Right lobe of liver (tissue), 6 donors: ENCODE measurements at places on chromosomes 3 and 15. TPM values are rescaled to one million over a fixed set of nuclear protein-coding genes. Genes with fewer than 3 reads are reported as not detected.

- DNase-seq: no peak
Observed at GRCh38 chr3:120831066-120831465, 76.9 kb upstream of the STXBP5L start.

The MKRN2OS gene
- total RNA-seq: not detected

The RBMS3 gene
- 7.6 TPM for total RNA-seq

DNA sequence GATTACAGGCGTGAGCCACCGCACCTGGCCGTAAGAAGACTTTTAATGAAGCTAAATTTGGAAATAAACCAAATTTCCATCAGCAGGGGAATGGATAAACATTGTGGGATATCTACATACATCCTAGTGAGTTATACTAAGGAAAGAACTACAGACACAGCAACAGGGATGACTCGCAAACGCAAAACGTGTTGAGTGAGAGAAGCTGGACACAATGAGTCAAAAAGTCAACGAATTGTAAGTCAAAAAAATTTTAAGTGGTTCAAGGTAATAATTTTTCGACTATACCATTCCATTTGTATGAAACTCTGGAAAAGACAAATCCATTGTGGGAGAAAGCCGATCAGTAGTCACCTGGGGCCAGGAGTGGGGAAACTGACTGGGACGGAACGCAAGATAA is 19.9 kb downstream of the PLA2G4F start:
- DNase-seq: no peak

The CTXN2 gene
- not detected for total RNA-seq

DNA sequence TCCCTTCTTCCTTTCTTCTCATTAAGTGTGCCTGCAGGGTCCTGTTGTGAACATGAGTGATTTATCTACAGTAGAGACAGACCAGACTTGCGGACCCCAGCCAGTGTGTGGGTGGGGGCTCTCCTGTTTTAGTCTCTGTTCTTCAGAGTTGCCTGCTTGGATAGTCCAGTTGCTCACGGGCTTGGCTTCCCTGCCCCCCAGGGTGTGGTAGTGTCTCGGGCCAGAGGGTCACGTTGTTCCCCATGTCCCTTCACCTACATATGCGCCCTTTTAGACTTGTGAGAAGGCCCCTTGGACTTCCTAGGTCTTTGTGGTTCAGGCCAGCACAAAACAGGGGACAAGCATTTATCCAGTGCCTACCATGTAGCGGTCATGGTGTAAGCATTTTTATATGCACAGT is 85.8 kb downstream of the AAGAB start:
- DNase-seq: no peak

DNA sequence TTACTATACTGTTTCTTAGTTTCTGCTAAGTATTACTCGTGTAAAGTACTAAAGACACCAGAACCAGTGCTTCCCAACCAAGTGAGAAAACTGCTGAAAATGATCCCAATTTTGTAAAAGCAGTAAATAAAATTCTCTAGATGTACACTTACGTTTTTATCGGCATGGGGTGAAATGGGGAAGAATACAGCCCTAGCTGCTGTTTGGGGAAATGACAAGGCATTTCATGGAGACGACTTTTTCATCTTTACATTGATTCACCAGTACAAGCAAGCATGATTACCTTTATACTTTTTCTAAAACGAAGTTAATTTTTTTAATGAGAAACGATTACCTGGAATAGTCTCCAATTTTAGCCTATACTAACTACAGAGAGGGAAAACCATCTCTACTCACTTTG is 1.4 kb downstream of the PSMD6 start:
- DNase-seq: no peak

The DOCK3 gene
- total RNA-seq: not detected

The ITPKA gene
- total RNA-seq: 2.0 TPM

DNA sequence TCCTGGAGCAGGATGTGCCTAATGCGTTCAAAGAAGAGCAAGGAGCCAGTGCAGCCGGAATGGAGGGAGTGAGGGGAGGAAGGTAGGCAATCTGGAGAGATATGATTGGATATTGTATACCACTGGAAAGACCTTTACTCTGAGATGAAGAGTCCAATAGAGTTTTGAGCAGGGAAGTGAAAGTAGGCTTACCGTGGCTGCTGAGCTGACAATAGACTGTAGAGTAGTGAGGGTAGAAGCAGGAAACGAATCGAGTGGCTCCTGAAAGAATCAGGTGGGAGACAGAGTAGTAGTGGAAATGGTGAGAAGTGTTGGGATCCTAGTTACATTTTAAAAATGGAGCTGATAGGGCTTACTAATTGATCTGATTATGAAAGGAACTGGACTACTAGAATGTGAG is 51.8 kb upstream of the NUDT16 start:
- DNase-seq: no peak

The FBXL2 gene
- 0.29 TPM for total RNA-seq

The CD276 gene
- 26.3 TPM for total RNA-seq

DNA sequence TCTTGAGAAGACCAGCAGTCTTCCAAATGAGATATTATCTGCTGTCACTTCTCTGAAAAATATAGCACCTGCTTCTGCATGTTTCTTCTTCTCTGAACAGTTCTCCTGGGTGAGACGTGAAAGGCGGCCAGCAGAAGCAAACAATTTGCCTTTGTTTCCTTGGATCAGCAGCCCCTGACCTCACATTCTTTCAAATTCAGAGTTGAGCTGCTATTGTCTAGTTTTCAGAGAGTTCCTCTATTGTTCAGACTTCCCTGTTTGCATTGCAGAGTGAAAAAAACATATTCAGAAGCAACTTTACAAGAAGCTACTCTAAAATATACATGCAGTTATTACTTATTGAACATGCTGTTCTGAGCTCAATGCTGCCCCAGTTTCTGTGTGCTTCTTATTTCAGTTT is 653.6 kb downstream of the NAALADL2 start:
- DNase-seq: no peak

- DNase-seq: no peak
Observed at GRCh38 chr15:59140422-59141226, 35.7 kb downstream of the CCNB2 start.

The CNTN6 gene
- total RNA-seq: not detected

DNA sequence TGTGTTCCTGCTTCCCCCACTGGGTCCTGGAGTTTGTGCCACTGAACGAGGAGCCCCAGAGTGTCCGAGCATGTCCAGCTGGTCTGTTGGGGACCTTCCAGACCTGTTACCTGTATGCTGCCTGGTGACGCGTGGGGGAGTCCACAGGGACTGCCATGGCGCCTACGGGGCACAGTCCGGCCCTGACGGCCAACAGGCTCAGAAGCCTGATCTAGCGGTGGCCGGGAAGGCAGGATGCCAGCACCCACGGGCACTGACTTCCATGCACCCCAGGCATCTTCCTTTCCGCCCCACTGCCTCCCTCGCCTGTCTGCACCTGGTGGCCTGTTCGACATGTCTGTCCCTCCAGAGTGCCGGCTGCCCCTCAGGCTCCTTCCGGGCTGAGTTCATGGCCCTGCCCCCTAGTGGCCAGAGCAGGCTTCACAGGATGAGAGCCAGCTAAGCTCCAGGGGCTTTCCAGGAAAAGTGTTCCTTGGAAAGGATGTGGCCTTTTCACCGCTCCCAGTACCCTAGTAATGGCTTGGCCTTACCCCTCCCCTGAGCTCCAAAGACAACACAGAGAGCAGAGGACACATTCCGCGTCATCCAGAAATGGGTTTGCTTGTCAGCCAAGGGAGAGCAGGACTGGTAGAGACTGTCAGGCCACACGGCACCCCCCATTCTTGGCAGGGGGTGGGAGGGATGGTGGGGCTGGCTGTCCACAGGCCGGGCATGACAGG is 35.7 kb downstream of the NGRN start:
- peak; percentile 65 for DNase-seq

DNA sequence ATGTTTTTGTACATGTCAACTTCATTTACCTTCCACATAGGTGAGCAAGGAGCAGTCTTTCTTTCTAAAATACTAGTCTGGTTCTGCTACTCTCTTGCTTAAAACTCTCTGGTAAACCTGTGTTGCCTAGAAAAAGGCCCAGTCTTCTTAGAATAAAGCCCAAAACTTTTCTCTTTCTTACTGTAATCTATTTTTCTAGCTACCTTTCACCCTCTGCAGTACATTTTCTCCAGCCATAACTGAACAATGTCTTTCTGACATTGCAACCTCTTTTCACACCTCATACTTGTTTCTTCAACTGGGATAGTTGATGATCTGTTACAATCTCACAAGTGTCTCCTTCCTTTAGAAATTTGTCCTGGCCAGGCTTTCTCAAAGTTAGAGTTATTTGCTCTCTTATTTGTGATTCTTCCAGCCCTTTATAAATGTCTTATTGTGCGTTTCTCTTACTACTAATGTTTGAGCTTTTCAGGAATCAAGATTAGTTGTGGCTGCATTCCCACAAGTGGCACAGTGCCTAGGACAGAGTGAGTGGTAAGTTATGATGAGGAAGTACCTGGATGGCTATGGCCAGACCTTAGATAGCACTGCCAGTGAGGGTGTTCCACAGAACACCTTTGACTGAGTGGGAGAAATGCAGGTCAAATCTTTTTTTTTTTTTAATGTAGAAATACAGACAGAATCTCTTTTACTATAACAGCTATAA is 313.4 kb upstream of the SATB1 start:
- DNase-seq: no peak

DNA sequence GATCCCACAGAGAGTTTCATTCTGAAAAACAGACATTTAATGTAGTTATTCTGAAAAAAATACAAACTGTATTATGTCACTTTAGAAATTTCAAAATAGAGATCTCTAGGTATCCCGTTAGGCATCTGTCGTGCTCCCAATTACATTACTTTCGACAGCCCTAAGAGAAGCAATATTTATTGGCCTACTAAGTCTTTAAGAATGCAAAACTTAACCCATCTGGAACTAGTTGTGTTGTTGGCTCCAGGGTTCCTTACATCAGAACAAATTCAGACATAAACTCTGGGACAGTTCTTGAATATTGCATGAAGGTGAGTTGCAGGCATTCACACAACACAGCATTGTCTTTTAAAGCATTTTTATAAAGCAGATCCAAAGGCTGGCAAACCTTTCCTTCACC is 498.4 kb downstream of the FHIT start:
- DNase-seq: no peak

DNA sequence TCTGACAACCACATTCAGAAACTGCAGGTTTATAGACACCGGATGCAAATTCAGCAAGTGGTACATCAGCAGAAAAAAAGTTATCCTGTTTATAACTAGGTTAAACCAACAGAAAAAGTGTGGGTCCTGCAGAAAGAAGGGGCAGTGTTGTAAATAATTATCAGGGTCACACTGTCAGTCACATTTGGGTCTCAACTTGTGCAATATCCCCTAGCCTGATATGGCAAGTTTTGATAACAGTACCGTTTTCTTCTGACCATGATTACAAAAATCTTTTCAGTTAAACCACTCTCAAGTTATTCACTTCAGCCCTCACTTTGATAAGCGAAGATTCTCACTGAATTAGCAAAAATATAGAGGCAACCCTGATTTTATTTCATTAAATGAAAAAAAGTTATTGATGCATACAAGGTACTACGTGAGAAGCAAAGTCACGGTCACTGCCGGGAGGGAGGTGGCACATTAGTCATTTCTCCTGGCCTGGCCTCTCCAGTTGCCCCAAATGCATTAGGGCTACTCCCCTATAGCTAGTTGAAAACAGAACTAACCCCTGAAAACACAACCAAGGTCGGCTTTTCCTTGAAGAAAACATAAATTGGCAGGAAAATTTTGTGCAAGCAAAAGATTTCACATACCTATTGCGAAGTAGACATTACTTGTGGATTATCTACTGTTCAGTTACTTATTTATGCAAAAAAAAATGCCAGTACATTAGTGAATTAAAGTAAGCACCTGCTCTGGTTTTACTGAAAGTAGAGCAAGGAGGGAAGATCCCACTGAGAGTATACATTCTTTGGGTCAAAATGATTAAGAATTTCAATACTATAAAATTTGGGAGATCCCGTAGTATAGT is 28.6 kb downstream of the IL5RA start:
- no peak for DNase-seq

DNA sequence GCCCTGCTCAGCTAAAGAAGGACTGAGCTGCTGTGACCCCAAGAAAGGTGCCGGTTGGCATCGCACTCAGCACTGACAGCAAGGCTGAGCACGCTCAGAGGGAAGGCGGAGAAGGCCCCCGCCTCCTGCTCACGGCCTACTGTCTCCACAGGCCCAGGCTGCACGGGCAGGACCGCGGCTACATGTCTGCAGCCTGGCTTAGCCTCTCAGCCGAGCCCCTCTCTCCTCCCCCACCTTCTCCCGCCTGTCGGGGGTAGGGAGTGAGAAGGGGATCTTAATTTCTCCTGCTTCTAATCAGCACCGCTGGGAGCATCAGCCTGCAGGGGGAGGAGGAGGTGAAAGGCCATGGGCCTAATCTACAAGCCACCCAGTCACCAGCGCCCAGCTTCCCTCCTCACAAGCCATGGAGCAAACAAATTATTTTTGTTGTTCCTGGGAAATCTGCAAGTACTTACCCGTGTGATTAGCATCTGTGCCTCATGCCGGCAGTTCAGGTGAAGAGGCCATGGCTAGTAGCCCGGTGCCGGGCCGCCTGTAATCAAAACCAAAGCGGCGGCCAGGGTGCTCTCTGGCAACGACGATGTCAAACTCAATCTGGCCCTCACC is 68.1 kb downstream of the EPHB3 start:
- no peak for DNase-seq

DNA sequence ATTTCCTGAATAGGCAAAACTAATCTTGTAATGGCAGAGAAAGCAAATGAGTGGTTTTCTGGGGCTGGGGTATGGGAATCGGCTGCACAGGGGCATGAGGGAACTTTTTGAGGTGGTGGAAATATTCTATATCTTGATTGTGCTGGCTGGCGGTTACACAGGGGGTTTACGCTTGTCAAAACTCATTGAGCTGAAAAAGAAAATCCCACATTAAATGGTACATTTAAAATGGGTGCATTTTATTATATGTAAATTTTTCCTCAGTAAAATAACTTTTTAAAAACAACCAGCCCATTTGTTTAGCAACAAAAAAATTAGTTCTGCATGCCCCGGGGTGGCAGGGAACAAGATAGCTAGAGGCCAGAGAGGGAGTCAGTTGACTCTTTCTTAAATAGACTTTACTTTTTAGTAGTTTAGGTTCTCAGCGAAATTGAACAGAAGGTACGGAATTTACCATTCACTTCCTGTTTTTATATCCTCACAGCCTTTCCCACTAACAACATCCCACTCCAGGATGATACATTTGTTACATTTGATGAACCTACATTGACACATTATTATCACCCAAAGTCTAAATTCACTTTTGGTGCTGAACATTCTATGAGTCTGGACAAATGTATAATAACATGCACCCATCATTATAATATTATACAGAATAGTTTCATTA is 41.2 kb upstream of the BCL2A1 start:
- DNase-seq: no peak
